Stomach (tissue), 19 donors: ENCODE measurements at places on chromosomes 13 and 19. TPM values are rescaled to one million over a fixed set of nuclear protein-coding genes. Genes with fewer than 3 reads are reported as not detected.

The NCR1 gene
- not detected for total RNA-seq

The OR4F17 gene
- total RNA-seq, result not detected

- DNase-seq, result no peak
These were observed 86.5 kb upstream of the UBL3 start for GRCh38 chr13:29936956-29937355.

GRCh38 chr19:14058182-14059092 lies 3.4 kb downstream of the PALM3 start:
- no peak for DNase-seq

DNA sequence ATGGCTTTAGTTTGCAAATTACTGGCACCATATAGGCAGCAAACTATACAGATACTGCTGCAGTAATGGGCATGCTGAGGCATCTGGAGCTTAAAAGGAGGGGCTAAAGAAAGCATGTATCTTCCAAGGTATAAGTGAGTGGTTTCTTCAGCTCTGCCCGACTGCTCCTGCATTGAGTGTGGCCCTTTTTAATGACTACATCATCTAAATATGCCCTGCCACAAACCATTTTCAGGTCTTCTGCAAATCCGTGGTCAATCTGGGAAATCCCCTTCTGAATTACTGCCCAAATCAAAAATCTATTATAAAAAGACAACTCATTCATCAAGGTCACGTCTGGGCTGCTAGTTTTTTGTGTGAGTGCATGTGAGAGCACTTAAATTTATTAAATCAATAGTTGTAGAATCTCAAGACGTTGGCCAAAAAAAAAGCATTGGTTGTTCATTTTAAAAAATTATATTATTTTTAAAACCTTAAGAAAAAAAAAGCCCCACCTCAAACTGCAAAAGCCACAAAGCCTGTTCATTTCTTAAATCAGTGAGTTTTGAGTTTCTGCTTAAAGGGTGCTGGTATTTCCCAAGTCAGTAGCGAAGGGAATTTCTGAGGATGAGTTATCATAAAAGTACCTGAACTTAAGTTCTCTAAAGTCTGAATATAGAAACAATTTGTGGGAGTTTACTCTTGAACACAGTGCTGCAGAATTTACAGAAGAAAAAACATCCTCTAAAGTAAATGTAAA lies 16.3 kb downstream of the LCP1 start:
- DNase-seq, result no peak

GRCh38 chr19:29630655-29631054 lies 24.6 kb downstream of the POP4 start:
- no peak for DNase-seq

DNA sequence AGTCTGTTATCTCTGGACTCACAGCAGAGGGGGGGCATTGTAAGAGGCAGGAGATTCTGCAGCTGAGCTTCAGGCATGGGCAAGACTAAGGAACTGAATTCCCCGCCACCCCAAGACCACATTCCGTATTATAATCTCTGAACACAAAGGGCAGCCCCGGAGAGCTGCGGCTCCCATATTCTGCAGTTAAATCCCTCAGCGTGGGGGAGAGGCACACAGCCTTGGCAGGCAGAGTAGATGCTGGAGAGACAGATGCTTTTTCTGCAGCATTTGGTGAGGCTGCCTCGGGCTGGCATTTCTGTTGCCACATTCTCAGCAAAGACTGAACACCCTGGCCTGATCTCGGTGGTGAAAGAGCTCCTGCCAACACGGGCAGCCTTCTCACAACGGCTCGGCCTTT lies 12.9 kb downstream of the CHAF1A start:
- DNase-seq, result no peak

DNA sequence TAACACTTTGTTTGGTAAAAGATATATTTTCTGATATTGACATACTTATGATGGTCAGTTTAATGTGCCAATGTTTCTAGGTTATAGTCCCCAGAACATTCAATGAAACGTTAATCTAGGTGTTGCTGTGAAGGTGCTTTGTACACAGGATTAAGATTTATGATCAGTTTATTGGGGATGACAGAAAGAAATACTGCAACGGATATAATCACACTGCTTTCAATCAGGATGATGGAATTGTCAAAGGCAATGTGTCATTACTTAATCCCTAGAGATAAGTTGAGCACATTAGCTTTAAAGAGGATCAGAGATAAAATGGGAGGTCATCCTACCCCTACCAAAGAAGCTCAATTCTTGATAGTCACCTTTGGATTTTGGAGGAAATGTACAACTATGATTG lies 12.4 kb upstream of the SIGLEC12 start:
- DNase-seq, result no peak

DNA sequence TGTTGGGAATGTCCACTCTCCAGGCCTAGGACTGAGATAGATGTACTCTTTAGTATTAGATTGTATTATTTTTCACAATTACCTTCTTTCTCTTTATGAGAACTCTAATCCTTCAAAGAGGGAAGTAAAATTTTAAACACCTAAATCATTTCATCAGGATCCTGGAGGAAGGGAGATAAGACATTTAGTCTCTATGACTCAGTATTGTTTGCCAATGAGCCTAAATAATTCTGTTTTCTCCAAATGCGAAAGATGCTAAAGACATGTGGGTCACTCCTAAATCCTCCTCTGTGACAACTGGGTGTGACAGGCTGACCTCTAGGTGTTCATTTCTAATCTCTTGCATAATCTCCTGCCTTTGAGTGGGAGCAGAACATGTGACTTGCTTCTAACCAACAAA lies 1736.6 kb upstream of the MIR17HG start:
- no peak for DNase-seq

DNA sequence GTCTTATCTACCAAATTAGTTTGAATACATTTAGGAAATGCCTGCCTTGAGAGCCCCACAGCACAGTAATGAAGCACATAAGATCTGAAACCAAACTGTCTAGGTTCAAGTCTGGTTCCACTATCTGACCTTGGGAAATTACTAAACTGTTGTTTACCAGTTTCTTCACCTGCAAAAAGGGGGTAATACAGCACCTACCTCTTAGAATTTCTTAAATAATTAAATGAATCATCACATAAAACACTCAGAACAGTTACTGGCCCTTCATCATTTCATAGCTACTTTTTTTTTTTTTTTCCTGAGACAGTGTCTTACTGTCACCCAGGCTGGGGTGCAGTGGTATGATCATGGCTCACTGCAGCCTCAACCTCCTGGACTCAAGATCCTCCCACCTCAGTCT lies 59.6 kb downstream of the USP12 start:
- no peak for DNase-seq

- DNase-seq, result no peak
These were observed 691.1 kb downstream of the UQCRFS1 start for GRCh38 chr19:28521614-28522544.

DNA sequence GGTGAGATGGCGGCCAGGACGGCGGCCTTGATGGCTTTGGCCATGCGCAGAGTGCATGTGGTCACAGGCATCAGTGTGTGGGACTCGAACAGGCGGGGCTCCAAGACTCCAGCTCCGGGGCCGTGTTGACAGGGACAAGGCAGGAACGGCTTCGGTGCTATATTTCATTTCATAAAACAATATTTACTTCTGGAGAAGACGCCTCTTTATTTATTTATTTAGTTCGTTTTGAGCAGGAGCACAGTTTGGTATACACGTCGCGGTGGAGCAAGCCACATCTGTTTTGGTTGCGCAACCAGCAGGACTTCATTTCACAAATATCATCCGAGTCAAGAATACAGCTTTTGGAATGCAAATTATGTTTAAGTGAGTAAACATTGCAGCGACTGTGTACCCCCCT lies 166.7 kb upstream of the TSHZ3 start:
- DNase-seq, result peak; percentile 28

DNA sequence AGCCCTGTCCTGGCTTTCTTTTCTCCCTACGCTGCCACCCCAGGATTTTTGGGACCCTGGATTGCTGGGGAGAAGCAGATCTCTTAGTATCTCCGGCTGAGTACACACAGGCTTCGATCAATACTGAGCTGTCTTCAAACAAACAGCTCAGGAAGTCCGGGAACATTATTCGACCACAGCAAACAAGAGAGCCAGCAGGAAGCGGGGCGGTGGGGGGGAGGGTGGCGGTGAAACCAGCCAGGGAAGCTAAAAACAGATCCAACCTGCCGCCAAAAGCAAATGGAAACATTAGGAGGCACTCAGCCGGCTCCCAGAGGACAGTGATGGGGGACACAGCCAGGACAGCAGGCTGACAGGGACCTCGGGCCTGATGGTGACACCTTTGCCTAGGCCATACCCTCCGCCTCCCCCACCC lies 12.2 kb upstream of the BCAM start:
- DNase-seq, result peak; percentile 83

- DNase-seq, result no peak
These were observed 22.8 kb downstream of the ATP11A start for GRCh38 chr13:112712451-112713207.

DNA sequence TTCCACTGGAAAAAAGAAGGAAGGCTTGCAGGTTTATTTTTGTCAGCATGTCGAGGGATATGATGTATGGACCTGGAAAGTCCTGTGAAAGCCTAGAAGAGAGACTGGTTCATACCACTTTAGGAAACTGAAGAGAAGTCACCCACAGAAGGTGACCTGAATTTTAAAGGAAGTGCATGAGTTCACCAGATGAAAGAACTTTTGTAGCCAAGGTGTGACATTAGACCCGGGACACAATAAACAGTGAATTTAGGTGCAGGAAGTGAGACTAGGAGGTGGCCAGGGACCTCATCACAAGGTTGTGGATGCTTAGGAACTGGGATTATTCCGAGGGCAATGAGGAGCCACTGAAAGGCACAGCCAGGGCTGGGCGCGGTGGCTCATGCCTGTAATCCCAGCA lies 79.1 kb downstream of the ZNF429 start:
- no peak for DNase-seq

- no peak for DNase-seq
These were observed 12.2 kb upstream of the EVI5L start for GRCh38 chr19:7817801-7818200.
